Cardiac fibroblast (primary cell): ENCODE measurements at places on chromosomes 1 and 21.

GRCh38 chr1:116448785-116449385 lies 75.8 kb downstream of the ATP1A1 start:
- DNase-seq = peak; percentile 51

DNA sequence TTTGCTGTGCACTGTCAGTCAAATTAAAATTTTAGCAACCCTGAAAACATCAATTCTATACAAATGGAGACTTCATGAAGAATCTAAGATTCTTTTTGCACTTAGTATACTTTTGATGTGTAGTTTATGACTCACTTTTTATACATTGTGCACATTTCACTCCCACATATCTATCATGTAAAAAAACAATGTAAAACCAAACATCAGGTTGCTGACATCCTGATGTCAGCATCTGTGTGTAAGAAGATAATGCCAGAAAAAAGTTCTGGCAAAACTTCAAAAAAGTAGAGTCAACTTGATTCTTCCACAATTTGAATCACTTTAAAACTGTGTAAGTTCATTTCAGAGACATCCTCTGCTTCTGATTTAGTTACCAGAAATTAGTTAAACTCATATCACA lies 115.7 kb downstream of the CENPF start:
- peak; percentile 50 for DNase-seq

GRCh38 chr1:41041614-41042270 lies 20.2 kb upstream of the SLFNL1 start:
- DNase-seq = peak; percentile 63

DNA sequence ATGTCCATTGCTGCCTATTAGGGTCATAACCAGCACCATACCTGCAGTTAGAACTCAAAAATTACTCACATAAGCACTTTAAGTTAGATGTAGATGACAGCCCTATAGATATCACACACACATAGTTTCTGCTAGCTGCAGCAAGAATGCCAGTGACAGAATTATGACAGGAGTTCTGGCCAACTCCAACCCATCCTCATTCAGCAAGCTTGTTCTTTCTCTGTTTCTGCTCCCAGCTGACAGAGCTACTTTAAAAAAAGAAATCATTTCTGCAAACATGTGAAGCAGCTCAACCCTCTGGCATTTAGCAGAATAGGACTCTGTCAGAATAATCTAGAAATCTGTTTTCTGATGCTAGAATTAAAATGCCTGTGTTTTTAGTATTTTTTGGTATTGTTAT lies 23.8 kb upstream of the OTUD7B start:
- DNase-seq = no peak

DNA sequence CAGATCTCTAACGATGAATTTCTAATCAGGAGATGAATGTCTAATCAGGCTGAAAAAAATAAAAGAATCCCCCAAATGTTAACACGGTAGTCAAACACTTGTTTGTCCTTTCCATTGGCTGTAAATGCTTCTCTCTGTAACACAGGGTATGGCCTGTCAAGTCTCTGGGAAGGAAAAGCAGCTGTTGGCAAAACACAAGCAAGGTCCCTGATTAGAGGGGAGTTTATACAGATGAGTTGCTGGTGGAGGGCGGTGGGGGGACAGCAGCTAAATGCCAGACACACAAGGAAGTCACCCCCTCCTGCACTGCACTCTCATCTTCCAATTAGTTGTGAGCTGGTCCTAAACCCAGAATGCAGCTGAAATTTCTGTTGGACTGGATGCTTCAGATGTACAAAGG lies 51.0 kb downstream of the PGBD5 start:
- DNase-seq = no peak

DNA sequence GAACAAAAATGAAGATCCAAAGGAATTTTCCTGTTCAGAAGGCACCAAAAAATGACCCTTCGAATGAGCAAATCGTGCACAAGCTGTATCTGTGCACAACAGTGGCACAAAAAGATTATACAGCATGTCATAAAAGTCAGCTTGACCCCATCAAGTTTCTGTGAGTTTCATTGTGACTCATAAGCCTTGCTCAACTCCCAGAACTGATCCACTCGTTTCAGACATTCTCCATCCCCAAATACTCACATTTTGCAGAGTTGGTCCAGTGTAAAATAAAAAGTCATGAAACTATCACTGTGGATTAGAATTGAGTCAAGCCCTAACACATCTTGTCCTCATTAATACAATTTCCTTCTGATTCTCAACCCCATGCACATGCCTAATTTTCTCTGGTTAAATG lies 174.7 kb upstream of the PKN2 start:
- peak; percentile 2 for DNase-seq

GRCh38 chr1:56074007-56074651 lies 505.2 kb downstream of the PLPP3 start:
- peak; percentile 96 for DNase-seq

GRCh38 chr1:27343639-27344025 lies 1.8 kb downstream of the SYTL1 start:
- no peak for DNase-seq

GRCh38 chr1:234119431-234119830 lies 215.0 kb downstream of the SLC35F3 start:
- DNase-seq = no peak

DNA sequence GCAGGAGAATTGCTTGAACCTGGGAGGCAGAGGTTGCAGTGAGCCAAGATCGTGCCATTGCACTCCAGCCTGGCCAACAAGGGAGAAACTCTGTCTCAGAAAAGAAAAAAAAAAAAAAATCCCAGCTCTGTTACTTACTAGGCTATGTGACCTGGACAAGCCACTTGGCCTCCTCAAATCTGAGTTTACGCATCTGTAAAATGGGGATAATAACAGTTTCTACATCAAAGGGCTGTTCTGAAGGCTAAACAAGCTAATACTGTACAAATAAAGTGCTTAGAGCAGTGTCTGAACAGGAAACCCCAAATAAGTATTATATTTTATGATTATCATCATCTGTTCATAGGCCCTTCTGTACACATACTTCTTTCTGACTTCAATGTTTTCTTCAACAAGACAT lies 13.6 kb downstream of the F11R start:
- no peak for DNase-seq

GRCh38 chr1:15958111-15958510 lies 17.8 kb downstream of the ZBTB17 start:
- DNase-seq = no peak

DNA sequence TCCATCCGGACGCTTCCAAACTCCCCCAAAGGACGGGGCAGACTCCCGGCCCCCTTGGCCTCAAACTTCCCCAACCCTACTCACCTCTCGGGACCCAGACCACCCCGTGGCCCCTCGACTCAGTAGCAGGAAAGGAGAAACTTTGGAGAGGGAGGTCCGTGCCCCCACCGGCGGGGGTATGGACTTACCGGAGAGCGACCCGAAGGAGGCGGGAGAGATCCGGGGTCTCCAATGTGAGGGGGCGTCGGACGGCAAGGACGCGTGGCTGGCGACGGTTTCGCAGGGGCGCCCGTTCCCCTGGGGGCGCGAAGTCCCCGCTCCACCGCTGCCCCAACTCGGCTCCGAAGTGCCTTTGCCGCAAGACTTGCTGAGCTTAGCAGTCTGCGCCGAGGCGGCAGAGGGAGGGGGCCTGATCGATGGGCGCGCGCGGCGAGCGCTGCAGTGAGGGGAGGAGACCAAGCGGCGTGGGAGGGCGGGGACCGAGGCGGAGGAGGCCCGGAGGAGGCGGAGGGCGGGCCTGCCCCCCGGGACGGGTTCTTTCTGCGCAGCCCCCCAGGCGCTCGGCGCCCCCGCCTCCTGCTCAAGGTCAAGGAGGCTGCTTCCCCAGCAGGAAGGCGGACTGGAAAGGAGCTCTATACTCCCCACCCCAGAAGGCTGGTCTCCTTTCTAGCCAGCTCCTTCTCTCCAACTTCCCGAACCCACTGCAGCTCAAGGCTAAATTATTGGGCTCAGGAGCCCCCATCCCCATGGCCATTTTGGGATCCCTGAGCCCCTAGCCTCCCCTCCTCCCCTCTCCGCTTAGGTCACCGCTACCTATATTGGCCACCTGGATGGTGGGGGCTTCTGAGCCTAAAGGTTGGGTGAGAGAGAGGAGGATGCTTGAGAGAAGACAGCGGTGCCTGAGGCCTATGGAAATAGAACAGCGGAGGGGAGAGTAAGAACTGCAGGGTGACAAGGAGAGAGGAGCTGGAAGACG lies at the start of gene SYT2:
Gene SYT2 (minus strand): TSS at position 385 of the 976 bp plus-strand sequence. CDS start 104,682 bp downstream, outside the sequence.
- peak; percentile 28 for DNase-seq
